ENCODE measurements at places on chromosomes 12 and 14.

GRCh38 chr12:57389033-57389432, 41.8 kb downstream of the R3HDM2 start:
- peak; percentile 78 for DNase-seq

- DNase-seq = no peak
Measured at GRCh38 chr14:29861996-29862395, 65.7 kb downstream of the PRKD1 start.

GRCh38 chr12:105382771-105383622, 52.5 kb downstream of the C12orf75 start:
- peak; percentile 78 for DNase-seq

DNA sequence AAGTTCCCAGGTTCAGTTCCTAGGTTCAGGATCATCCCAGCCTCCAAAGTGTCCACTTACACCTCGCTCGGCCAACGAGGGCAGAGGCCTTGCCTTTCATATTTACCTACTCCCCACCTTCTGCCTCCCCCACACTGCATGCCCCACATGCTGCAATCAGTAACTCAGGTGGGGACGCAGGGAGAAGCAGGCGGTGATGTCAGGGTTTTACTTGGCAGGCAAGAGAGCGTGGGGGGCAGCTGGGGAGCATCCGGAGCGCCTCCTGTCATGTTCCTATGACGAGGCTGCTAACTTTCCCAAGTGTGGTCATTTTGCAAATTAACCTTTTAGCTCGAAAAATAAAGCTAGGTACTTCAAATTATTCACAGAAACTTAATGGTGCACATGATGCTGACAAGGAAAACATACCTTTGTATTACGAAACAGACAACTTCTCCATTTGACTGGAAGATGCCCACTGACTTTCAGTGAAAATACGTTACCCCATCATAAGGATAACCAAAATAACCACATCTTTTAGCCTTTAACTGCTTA, 53.8 kb downstream of the SETD3 start:
- DNase-seq = no peak

DNA sequence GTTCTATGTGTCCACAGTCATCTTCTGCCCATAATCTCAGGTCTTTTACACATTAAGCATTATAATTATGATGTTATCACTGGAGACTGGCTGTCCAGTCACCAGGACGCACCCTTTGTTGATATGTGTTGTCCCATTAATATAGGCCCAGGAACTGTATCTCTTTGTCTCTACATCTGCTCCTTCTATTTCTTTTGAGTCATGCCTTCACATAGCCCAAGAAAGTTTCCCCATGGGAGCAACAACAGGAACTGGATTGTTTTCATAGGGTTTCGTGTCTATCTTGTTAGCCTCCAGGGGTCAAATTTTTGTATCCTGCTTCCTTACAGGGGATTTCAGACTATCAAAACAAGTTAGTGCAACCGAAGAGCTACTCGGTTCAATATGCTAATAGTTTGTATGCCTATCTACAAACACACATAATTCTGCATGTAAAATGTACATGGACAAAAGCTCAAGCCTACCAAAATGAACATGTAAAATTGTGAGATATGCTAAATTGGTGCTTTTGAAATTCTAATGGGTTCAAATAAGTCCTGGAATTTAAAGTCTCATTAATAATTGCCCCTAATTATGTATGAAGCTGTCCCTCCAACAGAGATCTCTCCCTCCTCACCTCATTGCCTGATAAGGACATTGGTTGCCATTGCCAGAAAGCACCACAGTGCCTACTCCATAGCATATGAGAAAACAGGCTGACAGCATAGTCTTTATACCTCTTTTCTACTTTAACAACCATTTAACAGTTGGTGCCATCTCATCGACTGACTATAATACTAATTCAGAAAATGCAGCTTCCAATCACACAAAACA, 99.8 kb upstream of the DIO2 start:
- no peak for DNase-seq

- peak; percentile 74 for DNase-seq
Measured at GRCh38 chr14:65239143-65239937, 137.0 kb upstream of the MAX start.

DNA sequence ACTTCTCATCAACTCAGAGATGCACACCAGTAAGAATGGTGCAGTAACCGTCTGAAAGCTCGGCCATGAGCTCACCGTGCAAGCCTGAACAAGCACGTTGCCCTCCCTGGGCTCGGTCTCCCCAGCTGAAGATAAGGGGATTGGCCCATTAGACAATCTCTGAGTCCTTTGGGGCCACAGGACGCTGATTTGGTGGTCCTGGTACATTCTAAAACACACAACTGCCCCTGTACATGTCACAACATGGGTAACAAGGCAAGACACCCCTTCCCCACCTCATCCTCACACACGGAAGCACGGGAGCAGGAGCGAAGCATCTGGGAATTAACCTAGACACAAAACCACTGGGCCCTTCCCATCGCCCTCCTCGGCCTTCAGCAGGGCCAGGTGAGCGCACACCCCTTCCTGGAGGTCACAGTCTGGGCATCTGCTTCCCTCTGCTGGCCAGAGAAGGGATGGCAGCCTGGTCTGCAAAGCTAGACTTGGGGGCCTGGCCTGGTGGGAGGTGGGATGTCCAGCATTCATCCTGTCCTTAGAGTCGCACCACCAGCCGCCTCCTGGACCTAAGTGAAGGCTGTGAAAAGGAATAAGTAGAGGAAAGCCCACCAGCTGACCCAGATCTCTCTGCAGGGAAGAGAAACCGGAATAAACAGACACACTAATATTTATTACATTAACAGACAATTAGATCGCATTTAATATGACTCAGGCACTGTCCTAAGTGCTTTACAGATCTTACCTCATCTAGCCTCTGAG, 18.9 kb upstream of the SMUG1 start:
- DNase-seq = peak; percentile 79

GRCh38 chr14:89801136-89801535, 153.4 kb downstream of the EFCAB11 start:
- DNase-seq = no peak

DNA sequence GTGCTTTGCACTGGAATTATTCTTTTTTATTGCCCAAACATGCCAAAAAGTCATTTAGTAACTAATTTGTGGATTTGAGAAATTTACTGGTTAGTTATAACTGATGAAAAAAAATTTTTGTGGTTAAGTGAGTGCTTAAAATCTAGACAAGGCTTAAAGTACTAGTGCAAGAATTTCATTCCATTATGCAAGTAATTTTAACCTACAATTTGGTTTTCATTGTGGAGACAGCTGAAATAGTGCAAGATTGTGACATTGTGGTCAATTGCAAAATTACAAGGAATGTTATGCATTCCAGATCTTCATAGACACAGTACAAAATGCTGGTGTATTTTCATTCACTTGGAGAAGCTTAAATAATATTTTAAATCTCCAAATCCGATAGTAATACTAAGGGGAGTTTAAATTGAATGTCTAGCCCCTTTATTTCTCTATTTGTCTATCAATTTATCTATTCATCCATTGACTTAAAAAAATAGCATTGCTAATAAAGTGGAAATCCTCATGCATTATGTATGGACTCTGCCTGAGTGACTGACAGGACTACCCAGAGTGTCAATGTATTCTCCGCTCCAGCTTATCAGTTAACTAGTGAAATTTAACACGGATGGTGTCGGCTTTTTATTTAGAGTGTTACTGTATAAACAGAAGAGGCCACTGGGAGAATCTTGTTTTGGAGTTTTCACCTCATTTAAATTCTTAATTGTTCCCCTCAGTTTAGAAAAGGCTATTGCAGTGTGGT, 125.9 kb downstream of the ALX1 start:
- peak; percentile 40 for DNase-seq

DNA sequence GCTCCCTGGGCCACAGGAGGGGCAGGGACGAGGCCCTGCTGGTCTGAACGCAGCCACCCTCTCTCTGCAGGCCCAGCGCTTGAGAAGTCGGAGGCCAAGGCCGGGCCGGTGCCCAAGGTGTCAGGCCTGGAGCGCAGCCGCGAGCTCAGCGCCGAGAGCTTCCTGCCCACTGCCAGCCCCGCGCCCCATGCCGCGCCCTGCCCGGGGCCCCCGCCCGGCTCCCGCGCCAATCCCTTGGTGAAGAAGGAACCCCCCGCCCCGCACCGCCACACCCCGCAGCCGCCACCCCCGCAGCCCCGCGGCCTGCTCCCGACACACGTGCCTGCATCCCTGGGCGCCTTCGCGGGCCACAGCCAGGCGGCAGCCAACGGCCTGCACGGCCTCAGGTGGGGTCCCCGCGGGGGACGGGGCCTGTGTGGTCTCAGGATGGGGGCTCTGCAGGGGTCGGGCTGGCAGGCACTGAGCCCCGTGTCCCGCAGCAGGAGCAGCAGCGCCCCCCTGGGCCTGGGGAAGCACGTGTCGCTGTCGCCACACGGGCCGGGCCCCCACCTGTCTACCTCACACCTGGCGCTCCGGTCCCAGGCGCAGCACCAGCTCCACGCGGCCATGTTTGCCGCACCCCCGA, 40.4 kb downstream of the LRCOL1 start:
- no peak for DNase-seq

DNA sequence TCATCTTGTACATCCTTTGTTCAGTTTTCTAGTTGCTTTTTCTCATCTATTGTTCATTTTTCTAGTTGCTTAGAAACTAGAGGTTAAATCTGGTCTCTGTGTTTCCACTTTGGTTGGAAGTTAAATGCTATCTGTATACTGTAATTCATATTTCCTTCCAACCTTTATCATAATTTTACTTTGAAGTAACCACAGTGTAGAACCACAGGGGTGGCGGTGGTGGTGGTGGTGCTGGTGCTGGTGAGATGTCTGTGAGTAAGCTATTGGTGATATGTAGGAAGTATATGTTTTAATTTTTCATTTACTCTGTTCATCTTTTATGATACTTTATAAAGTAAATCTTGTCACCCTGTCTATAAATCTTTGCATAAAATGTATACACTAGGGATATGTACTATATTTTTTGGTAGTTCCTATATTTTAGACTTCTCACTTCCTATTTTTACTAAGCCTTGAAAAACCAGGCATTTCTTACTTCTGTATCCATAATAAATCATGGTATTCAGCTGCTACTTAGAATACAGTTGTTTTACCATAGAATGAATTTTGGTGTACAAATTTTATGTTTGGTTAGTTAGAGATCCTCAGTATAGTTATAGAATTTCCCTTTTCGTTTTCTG, 31.9 kb downstream of the CCDC91 start:
- no peak for DNase-seq

Data from AG20443 (cell line).